WTC11 (cell line): ENCODE measurements at places on chromosomes 11 and 22. TPM values are rescaled to one million over a fixed set of nuclear protein-coding genes. Genes with fewer than 3 reads are reported as not detected.
A peak's percentile ranks its signal among the peaks of the same experiment; 100 is the strongest.

The ISX gene
- not detected in 3 replicates for total RNA-seq

GRCh38 chr22:49754696-49755630 is 72.7 kb downstream of the BRD1 start:
- no peak overlapping the region for H3K27ac ChIP-seq
- no peak overlapping the region for H3K4me3 ChIP-seq
- H3K36me3 ChIP-seq = no peaks in the 10 kb centered on the region
- peaks cover 4% of the 10 kb centered on the region for H3K27me3 ChIP-seq

DNA sequence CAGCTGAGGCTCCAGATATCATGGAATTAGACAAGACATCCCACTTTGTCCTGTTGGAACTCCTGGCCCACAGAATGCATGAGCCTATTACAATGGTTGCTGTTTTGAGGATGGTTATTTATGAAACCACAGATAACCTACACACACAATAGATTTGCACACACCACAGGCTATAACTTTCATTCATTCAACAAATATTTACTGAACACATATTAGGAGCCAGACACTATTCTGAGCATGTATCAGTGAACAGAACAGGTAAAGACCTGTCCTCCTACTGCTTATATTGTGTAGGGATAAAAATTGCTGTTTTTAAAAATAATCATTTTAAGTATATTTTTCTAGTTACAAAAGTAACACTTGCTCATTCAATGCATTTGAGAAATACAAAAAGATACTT is 13.4 kb upstream of the LDLRAD3 start:
- no peak overlapping the region for H3K4me3 ChIP-seq
- no peaks in the 10 kb centered on the region for H3K4me1 ChIP-seq
- no peak for DNase-seq

The RBMXL2 gene
- total RNA-seq = not detected in 3 replicates

The PHF21B gene
- 90.6 to 107 TPM (median 92.5 TPM) in 3 replicates for total RNA-seq

DNA sequence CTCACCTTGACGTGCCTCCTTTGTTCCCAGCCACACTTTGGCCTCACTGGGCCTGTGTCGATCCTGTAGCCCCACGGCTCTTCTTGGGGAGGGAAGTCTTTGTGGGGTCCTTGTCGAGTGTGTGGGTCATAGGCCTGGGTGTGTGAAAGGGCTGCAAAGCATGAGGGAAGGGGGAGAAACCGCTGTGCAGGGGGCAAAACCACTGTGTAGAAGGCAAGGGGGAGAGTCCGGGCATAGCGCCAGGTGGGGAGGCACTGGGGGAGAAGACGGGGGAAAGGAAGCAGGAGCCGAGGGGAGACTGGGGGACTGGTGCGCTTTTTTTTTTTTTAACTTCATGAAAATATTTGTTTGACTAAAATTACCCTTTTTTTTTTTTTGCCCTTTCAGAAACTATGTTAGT is 65.1 kb upstream of the RASD2 start:
- H3K4me3 ChIP-seq = no peak overlapping the region
- H3K27ac ChIP-seq = 0 out of 2 replicates have a peak overlapping the region, but pooled peaks have one; percentile 49
- peaks cover 9% of the 10 kb centered on the region for H3K4me1 ChIP-seq
- no peaks in the 10 kb centered on the region; the same call in 1 of the 2 replicates for H3K27me3 ChIP-seq
- no peak for DNase-seq

DNA sequence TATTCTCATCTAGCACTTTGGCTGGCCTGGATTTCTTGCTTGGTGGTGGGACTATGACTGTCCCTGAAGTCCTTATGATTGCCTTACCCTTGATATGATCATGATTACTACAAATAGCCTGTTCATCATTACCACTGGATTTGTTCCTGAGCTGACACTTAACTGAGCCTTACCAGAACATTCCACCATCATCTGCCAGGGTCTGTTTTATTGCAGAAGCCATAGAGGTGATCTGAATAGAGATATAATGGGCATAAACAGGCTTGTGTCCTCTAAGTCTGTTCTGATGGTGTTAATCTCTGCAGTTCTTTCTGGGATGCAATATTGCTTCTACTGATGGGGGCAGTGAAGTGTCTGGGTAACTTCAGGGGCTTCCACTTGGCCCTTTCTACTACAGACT is 12.4 kb upstream of the ALG8 start:
- no peak overlapping the region for H3K4me3 ChIP-seq
- no peak overlapping the region for H3K27ac ChIP-seq
- DNase-seq = no peak
- H3K4me1 ChIP-seq = peaks cover 8% of the 10 kb centered on the region
- no peaks in the 10 kb centered on the region for H3K27me3 ChIP-seq

The SUSD2 gene
- 0.85 to 1.1 TPM (median 0.94 TPM) in 3 replicates for total RNA-seq

The MAP6 gene
- 0.27 to 0.90 TPM (median 0.55 TPM) in 3 replicates for total RNA-seq

The C11orf16 gene
- total RNA-seq = 0.11 to 0.42 TPM in 2 of 3 replicates, not detected in the other

- DNase-seq = no peak
- H3K27ac ChIP-seq = no peak overlapping the region
- H3K36me3 ChIP-seq = peaks cover 13% of the 10 kb centered on the region; the same call in 1 of the 2 replicates
- peaks cover 89% of the 10 kb centered on the region for H3K4me1 ChIP-seq
- peak overlapping the region; percentile 25 for H3K4me3 ChIP-seq
- H3K27me3 ChIP-seq = no peaks in the 10 kb centered on the region
Observed at GRCh38 chr22:40000171-40000570, 5.4 kb downstream of the FAM83F start.

- H3K27ac ChIP-seq = peak overlapping the region; percentile 85; the same call in 1 of the 2 replicates
- H3K36me3 ChIP-seq = peaks cover 38% of the 10 kb centered on the region
- no peak for DNase-seq
- H3K4me3 ChIP-seq = no peak overlapping the region
- H3K27me3 ChIP-seq = no peaks in the 10 kb centered on the region
- peaks cover 20% of the 10 kb centered on the region for H3K4me1 ChIP-seq
Observed at GRCh38 chr11:34068111-34068510, 16.6 kb downstream of the CAPRIN1 start.

DNA sequence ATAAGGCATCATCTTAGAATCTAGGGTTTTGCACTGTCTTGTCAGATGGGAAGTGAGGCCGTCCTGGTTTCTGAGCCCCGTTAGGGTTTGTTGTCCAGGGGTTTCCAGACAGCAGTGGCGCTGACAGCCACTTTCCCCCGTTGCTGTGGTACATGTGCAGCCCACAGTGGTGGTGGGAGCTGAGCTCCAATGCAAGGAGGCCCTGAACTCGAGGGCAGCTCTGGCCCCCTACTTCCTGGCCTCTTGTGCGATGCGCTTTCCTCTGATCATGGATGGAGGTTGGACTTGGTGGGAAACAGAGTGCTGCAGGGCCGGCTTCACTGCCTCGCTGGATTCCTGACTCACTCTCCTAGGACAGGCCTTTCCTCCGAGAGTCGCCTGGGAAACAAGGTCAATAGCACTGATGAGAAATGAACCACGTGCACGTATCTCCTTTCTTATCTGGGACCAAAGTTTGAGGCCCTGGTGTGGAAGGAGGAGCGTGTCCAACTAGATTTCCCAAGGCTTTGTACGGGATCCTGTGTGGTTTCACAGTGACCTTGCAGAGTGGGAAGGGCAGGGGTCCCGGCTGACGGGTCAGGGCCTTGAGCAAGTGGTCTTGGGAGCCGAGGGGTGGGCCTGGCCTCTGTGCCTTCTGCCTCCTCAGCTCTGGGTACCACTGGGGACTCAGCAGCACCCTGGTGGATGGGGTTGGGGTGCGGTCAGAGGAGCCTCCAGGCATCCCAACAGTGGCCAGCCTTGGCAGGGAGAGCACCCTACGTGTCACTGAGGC is 3.7 kb downstream of the PHRF1 start:
- no peak overlapping the region for H3K4me3 ChIP-seq
- H3K27ac ChIP-seq = peak overlapping the region; percentile 88; the same call in 1 of the 2 replicates
- DNase-seq = no peak
- H3K4me1 ChIP-seq = peaks cover 19% of the 10 kb centered on the region
- H3K36me3 ChIP-seq = peaks cover 19% of the 10 kb centered on the region

GRCh38 chr22:20173246-20173645 is 22.4 kb upstream of the CCDC188 start:
- no peaks in the 10 kb centered on the region for H3K27me3 ChIP-seq
- no peak overlapping the region for H3K27ac ChIP-seq
- H3K4me1 ChIP-seq = no peaks in the 10 kb centered on the region
- no peaks in the 10 kb centered on the region for H3K36me3 ChIP-seq
- no peak for DNase-seq
- no peak overlapping the region for H3K4me3 ChIP-seq

- H3K27me3 ChIP-seq = peaks cover 12% of the 10 kb centered on the region
- H3K36me3 ChIP-seq = no peaks in the 10 kb centered on the region
- DNase-seq = peak; percentile 67
- peak overlapping the region; percentile 89 for H3K4me3 ChIP-seq
- peak overlapping the region; percentile 92 for H3K27ac ChIP-seq
Observed at GRCh38 chr11:69637198-69637940, 3.6 kb upstream of the CCND1 start.

The KLHDC7B gene
- total RNA-seq = not detected in 3 replicates

GRCh38 chr11:99197477-99197876 is 176.7 kb downstream of the CNTN5 start:
- H3K4me3 ChIP-seq = no peak overlapping the region
- no peaks in the 10 kb centered on the region for H3K27me3 ChIP-seq
- H3K36me3 ChIP-seq = no peaks in the 10 kb centered on the region

- H3K4me1 ChIP-seq = peaks cover 8% of the 10 kb centered on the region
- H3K4me3 ChIP-seq = no peak overlapping the region
- no peaks in the 10 kb centered on the region; the same call in 1 of the 2 replicates for H3K27me3 ChIP-seq
- no peak for DNase-seq
Observed at GRCh38 chr11:60305906-60306619, 21.0 kb upstream of the MS4A6E start.

DNA sequence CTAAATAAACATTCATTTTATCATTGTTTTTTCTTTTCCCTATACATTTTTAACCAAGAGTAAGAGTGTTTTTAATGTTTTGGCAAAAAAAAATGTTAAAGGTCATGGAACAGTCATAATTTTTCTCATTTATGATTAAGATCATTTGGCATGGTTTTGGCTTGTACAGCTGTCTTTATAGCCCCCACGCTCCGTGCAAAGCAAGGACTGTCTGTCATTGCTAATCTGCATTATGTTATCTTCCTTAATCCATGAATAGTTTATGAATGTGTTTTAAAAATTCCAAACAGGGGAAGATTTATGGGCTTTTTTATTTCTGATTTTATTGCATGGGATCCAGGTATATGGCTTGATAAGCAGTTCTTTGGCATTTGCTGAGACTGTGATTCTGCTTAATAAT is 28.1 kb downstream of the PGM2L1 start:
- DNase-seq = no peak
- peaks cover 12% of the 10 kb centered on the region for H3K36me3 ChIP-seq
- no peak overlapping the region for H3K4me3 ChIP-seq

- peaks cover 42% of the 10 kb centered on the region for H3K4me1 ChIP-seq
- no peak overlapping the region for H3K27ac ChIP-seq
- no peak overlapping the region for H3K4me3 ChIP-seq
- H3K27me3 ChIP-seq = no peaks in the 10 kb centered on the region
- peak; percentile 59 for DNase-seq
- H3K36me3 ChIP-seq = peaks cover 3% of the 10 kb centered on the region
Observed at GRCh38 chr11:70699294-70700221, 301.2 kb downstream of the CTTN start.

GRCh38 chr11:115895594-115895993 is 391.4 kb upstream of the CADM1 start:
- DNase-seq = no peak
- no peaks in the 10 kb centered on the region for H3K36me3 ChIP-seq
- H3K27me3 ChIP-seq = peaks cover 4% of the 10 kb centered on the region

DNA sequence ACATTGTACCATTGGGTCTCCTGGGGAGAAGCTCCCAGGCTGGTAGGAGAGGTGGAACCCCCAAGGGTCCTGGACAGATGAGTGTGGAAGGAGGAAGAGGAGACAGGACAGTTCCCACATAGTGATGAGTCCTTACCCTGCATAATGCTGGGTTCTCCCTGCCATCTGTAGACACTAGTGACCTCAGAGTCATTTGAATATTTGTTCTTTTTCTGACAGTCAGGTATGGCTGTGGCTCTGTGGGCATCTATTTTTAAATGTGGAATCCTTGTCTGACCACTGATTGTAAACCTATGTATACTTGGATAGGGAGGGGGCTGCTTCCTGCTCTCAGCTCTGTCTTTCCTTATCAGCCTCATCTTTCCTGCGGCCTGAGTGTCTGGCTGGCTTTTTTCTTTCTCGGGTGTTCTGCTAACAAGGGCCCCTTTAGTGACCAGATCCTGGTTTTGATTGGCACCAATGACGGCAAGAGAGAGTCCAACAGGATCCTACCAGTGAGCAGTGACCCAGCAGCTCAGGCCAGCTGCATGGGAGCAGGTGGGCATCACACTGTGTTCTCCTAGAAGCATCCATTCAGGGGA is 2.6 kb upstream of the SLC5A1 start:
- H3K4me1 ChIP-seq = peaks cover 3% of the 10 kb centered on the region; the same call in 1 of the 2 replicates
- DNase-seq = no peak
- H3K36me3 ChIP-seq = no peaks in the 10 kb centered on the region
- H3K4me3 ChIP-seq = no peak overlapping the region

DNA sequence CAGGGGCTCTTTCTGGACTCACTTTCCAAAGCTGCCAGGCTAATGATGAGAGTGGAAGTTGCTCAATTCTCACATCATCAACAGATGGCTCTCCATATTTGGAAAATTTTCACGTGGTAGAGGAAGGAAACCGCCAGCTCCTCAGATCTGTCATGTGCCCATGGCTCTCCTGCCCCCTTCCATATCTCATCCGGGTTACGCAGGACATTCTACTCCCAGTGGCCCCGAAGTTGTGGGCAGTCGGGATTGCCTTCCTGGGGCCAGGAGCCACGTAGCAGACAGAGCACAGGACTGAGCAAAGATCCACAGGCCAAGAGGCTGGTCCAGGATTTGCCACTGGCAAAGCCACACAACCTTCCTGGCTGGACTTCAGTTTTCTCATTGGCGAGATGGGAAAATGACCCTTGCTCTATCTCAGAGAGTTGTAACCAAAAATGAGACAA is 38.8 kb downstream of the RPUSD4 start:
- peaks cover 15% of the 10 kb centered on the region for H3K4me1 ChIP-seq
- H3K4me3 ChIP-seq = no peak overlapping the region
- H3K27ac ChIP-seq = no peak overlapping the region; the same call in 1 of the 2 replicates
- no peak for DNase-seq
- no peaks in the 10 kb centered on the region for H3K27me3 ChIP-seq
- no peaks in the 10 kb centered on the region for H3K36me3 ChIP-seq
